Pancreas (tissue), 10 donors: ENCODE measurements at places on chromosomes 2 and 18.
A peak's percentile ranks its signal among the peaks of the same experiment; 100 is the strongest.

GRCh38 chr2:63055226-63056106, 4.8 kb downstream of the OTX1 start:
- no peaks in the 10 kb centered on the region for H3K4me1 ChIP-seq
- no peaks in the 10 kb centered on the region for H3K36me3 ChIP-seq
- no peak overlapping the region for H3K4me3 ChIP-seq
- H3K27ac ChIP-seq: no peak overlapping the region
- peak; percentile 60 for DNase-seq

GRCh38 chr2:168816369-168816768, 13.9 kb downstream of the NOSTRIN start:
- no peak overlapping the region for H3K27ac ChIP-seq
- H3K4me3 ChIP-seq: no peak overlapping the region
- no peaks in the 10 kb centered on the region for H3K27me3 ChIP-seq

DNA sequence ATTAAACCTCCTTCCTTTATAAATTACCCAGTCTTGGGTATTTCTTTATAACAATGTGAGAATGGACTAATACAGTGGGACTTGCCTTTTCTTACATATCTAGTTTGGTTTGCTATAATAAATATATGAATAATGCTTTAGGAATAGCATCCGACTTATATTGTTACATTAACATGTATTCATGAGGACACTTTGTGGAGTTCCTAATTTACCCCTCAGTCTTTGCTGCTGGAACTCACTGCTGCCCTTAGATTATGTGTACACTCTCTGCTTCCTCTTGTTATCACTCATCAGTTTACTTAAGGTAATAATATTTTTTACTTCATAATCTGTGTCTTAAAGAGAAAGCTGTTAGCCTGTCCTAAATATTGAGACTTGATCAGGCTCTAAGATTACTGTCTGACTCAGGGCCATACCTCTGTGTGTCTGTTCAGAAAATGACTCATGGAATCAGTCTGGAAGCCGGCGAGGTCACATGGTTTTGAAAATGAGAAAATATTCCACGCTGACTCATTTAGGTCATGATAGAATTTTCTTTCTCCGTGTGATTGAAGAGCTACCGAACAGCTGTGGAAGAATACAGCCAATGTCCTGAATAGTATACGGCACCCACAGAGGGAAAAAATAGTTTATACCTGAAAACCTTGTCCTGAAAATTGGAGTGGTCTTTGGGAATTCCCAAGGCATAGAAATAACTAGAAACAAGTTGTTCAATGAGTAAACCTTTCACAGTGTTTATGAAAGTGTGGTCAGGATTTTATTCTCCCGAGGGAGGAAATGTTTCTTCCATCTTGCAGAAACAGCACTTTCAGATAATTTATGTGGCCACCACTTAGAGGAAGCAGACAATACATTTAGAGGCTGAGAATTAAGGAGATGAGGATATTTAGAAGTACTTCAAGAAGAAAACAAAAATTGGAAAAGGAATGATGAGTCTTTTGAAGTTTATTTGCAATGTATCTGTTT, 156.4 kb downstream of the DSEL start:
- peak; percentile 20 for DNase-seq
- no peaks in the 10 kb centered on the region for H3K36me3 ChIP-seq
- no peaks in the 10 kb centered on the region for H3K27me3 ChIP-seq
- no peaks in the 10 kb centered on the region for H3K4me1 ChIP-seq
- H3K4me3 ChIP-seq: no peak overlapping the region

GRCh38 chr2:240988571-240989271, 9.7 kb upstream of the SNED1 start:
- no peak overlapping the region for H3K4me3 ChIP-seq
- H3K27ac ChIP-seq: no peak overlapping the region
- no peaks in the 10 kb centered on the region for H3K36me3 ChIP-seq
- no peaks in the 10 kb centered on the region for H3K4me1 ChIP-seq
